Stimulated activated CD4-positive, alpha-beta T cell treated with anti-CD3 and anti-CD28 coated beads, Interleukin-12 subunit alpha, Interleukin-12 subunit beta, amount 100 ng/mL, for 4 hours (primary cell): ENCODE measurements at places on chromosomes 2 and 18.

DNA sequence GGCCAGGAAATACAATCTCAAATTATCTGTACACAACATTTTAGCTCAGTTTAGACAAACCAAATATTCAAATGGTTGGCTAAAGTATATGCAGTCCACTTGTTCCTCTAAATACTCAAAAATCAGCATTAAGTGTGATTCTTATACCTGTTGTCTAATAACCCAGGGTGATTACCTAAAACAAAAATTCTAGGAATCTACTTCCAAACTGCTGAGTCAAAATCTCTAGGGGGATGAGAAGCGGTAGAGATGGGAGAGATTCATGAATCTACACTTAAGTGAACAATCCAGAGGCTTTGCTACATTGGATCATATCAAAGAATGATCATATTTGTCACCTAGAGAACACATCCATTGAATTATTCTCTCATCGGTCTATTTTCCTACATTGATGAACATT, 420.9 kb upstream of the PKDCC start:
- DNase-seq = no peak

DNA sequence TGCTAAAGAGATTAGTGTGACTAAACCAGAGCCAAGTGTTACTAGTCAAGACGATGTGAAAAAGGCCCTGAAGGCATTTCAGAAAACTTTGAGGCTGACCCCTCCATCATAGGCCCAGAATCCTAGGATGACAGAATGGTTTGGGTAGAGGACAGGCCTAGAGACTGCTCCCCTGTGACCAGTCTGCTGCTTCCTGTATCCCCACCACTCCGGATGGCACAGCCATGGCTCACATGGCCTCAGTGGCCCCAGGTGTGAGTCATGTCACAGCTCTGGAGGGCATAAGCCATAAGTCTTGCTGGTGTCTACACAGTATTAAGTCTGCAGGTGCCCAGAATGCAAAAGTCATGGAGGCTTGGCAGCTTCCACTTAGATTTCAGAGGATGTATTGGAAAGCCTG, 12.4 kb upstream of the STAT1 start:
- no peak for DNase-seq

DNA sequence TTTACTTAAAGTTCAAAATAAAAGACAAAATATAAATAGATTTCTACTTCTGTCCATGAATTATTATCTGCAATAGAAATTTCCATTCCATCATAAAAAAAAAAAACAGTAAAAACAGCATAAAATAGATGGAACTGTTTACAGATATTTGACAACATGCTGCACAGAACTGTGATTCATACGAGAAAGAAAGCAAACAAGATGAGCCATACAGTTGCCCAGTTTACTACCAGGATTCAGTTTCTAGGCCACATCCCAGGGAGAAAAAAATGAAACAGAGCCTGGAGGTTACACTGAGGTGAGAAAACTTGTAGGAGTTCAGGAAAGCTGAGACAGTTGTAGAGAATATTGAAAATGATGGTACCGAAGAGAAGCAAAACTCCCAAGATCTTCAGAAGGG, 1426.9 kb upstream of the ACVR2A start:
- no peak for DNase-seq

DNA sequence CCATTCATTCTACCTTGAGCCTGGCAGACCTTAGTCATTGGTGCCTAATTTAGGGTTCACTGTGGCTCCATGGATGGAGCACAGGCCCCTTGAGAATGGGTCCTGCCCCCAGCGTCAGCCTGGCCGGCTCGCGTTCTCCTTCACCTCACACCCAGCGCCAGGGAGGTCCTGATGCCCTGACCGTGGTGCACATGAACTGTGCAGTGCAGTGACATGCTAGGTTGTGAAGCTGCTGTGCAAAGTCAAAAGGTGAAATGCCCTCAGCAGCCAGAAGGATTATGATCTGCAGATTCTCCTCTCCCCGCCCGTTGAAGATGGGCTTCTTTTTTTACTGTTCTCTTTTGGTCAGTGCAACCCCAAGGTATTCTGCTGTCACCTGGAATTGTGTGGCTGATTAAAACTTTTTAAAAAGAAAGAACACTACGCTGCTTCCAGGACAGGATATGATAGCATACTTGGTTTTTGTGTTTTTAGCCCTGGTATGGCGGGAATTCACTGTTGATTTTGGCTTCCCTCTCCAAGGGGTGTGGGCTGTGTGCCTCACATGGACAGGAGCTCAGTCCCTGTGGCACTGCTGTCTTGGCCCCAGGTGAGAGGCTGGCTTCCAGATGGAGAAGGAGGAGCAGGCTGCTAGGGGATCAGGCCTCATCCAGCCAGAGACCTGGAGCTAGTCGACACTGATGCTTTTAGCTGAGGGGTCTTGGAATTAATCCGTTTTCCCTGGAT, 49.4 kb upstream of the MCFD2 start:
- DNase-seq = no peak

- DNase-seq = no peak
Observed at GRCh38 chr2:36569267-36569856, 28.6 kb downstream of the FEZ2 start.

- DNase-seq = no peak
Observed at GRCh38 chr2:129913695-129914495, 65.6 kb upstream of the RAB6C start.

DNA sequence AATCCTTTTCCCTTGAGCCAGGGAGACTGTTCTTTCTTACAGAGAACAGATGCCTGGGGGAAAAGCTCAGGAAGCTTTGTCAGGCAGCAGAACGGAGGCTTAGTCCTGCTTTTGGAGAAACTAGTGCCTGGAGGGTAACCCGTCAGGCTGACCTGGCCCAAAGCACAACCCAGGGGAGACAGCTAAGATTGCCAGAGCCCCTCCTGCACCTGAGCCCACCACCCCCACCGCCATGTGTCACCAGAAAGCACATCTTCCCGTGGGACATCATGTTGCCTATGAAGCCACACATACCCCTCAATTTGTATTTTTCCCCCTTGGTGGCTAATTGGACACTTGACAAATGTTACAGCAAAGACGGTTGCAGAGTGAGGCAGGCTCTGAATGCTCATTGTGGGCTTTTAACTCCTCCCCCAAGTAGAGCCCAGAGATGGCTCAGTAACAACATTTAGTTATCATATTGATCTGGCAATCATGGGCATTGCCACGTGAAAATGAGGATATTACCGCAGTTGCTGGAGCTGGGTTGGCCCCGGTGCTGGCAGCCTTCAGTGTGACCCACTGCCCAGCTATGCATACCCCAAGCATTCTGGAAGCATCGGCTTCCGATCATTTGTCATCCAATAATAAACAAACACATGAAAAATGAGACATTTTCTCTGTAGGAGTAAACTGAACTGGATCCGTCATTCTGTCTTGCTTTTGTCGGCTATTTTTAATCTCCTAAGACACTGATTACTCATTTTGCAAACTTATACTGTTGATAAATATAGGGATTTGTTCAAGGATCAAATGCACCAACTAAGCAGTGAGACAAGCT, 229.5 kb downstream of the ATAD2B start:
- DNase-seq = no peak

GRCh38 chr18:59729781-59730180, 32.6 kb upstream of the CCBE1 start:
- no peak for DNase-seq

DNA sequence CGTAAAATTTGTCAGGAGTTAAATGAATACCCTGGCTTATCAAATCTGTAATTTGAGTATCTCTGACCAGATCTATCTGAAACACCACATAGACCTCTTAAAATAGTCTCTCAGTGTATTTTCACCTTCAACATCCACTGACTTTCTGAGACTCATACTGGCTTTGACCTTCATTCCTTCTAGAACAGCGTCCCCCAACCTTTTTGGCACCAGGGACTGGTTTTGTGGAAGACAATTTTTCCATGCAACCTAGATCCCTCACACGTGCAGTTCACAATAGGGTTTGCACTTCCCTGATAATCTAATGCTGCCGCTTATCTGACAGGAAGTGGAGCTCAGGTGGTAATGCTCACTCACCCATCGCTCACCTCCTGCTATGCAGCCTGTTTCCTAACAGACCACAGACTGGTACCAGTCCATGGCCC, 3.2 kb downstream of the NBAS start:
- DNase-seq = no peak
